ENCODE measurements at places on chromosomes 12 and 14.

GRCh38 chr14:71555654-71556559, 376.3 kb upstream of the RGS6 start:
- no peak for DNase-seq

GRCh38 chr14:73290279-73290678, 53.0 kb downstream of the PAPLN start:
- no peak for DNase-seq

DNA sequence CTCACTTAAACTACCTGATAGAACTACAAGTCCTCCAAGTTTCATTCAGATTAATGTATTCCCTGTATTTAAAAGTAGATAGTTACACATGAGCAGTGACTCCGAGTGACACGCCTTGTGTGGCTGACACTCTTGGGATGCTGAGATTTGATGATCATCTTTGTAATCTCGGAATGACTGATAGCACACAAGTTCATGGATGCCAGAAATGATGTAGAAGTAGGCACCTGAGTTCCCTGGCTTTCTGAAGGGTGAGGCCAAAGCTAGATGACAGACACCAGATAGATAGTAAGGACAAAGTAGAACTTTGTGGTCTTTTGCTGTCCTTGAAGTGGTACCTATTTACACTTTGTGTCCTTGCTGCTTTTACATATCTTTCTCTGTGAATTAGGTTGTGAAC, 491.2 kb downstream of the PCNX1 start:
- DNase-seq = no peak

- no peak for DNase-seq
These were observed 108.7 kb downstream of the RIN3 start for GRCh38 chr14:92622311-92622710.

DNA sequence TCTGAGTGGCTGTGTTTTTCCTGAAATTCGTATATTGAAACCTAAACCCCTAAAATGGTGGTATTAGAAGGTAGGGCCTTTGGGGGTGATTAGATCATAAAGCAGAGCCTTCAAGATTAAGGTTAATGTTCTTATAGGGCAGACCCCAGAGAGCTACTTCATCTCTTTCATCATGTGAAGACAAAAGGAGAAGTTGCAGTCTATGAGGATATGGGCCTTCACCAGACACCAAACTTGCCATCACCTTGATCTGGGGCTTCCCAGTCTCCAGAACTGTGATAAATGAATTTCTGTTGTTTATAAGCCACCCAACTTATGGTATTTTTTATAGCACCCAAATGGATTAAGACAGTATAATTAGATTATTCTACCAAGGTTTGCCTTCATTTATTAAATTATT, 275.0 kb upstream of the ATP2B1 start:
- DNase-seq = no peak

- no peak for DNase-seq
These were observed 2.1 kb upstream of the SLC15A4 start for GRCh38 chr12:128825835-128826234.
